ENCODE measurements at places on chromosomes 4 and X. TPM values are rescaled to one million over a fixed set of nuclear protein-coding genes. Genes with fewer than 3 reads are reported as not detected.

DNA sequence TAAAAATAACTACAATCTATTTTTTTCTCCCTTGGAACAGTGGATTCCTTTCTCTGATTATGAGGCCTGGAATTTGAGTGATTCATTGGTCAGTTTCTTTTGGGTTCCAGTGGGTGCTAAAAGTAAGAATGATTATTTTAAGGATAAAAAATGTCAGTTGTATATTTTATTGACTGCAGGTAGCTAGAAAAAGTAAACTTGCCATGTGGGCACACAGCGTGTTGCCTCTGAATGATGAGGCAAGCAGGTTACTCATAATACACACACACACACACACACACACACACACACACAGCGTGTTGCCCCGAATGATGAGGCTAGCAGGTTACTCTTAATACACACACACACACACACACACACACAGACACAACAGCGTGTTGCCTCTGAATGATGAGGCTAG lies 13.8 kb downstream of the GALNT7 start:
- DNase-seq, result no peak

DNA sequence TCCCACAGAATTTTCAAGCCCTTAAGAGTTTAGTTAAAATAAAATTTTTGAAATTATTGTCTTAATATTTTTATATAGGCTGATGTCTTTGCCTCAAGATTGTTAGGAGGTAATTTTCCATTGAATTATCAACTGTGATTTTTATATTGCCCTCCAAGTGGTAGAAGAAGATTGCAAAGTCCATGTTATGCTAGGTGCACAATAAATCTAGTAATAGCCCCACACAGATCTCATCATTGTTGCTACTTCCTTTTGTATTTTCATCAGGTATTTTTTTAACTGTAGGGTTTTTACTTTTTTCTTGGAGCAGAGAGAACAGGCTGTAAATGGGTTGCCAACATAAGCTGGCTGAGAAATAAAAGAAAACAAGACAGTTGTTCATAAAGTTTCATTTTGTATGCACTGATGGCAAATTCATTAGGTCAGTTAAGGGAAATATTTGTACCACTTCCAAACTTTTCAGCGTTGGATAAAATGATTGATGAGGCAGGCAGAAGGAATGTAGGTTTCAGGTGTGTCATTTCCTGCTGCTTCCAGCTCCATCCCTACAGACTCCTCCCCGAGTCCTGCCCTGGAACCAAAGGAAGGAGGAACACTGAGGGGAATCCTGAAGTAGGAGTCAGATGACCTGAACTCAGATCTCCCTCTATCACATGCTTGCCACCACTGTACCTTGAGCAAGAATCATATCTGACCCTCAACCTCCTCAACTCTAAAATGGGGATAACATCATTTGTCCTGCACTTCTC lies 105.5 kb downstream of the PRRG1 start:
- no peak for DNase-seq

GRCh38 chr4:145319751-145320150 lies 139.4 kb upstream of the OTUD4 start:
- DNase-seq, result no peak

DNA sequence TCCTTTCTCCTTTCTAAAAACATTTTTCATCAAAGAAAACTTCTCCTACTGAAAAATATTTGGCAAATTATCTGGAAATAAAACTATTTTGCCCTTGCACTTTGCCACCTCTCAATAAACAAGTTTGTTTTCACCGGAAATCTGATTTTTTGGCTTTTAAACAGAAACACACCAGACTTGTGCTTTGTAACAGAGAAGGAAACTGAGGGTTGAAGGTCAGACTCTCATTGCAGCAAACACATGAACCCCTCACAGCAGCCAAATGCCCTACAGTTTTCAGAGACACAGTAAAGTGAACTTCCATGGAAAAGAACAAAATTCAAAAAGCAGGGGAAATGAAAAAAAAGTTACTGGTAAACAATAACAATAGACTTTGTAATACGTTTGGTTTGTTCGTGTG lies 95.6 kb upstream of the WDR17 start:
- DNase-seq, result no peak

- no peak for DNase-seq
These were observed 34.1 kb downstream of the EXOC1 start for GRCh38 chr4:55887594-55887993.

DNA sequence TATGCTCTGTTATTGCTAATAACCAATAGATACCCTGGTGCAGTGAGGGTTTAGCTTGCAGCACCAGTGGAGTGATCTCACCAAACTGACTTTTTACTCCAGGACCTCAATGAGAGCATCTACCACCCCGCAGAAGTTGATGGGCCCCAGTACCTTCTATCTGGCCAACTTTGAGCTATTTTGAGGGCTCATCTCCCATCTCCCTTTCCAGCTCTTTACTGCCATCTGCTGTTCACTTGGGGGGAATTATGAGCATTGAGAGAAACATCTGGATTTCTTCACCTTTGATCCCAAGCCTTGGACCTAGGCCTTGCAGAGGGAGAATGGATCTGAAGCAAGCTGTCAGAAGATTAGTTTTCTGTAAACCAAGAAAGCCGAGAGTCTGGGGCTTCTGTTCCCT lies 143.6 kb downstream of the TMEM164 start:
- DNase-seq, result peak; percentile 74

- no peak for DNase-seq
These were observed 732.6 kb upstream of the LCORL start for GRCh38 chr4:18754180-18754579.

DNA sequence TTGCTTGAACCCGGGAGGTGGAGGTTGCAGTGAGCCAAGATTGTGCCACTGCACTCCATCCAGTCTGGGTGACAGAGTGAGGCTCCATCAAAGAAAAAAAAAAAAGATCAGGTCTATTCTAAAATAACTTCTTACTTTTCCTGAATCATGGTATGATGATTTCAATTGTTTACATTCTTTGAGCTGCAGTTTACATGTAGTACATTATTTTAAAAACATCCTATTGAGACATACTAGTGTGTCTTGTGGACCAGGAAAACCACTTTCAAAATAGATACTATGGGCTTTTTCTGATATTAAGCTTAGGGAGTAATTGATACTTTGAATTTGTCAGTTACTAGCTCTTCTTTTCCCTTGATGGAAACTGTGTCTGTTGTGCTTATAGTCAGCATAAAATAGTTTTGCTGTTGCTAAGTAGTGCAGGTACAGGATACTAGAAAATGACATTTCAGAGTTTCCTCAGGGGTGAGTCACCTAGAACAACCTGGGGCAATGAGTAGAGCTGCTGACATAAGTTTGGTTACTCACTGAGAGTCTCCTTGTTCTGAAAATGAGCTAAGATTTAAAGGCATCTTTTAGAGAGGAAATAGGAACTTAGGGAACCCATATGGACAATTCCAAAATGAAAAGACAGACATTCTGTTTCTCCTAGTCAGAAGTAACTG lies 53.2 kb upstream of the C4orf54 start:
- DNase-seq, result no peak

- no peak for DNase-seq
These were observed 24.3 kb downstream of the SERPINA7 start for GRCh38 chrX:106014119-106014775.

- DNase-seq, result no peak
These were observed 36.0 kb downstream of the IRF2 start for GRCh38 chr4:184438375-184438774.

DNA sequence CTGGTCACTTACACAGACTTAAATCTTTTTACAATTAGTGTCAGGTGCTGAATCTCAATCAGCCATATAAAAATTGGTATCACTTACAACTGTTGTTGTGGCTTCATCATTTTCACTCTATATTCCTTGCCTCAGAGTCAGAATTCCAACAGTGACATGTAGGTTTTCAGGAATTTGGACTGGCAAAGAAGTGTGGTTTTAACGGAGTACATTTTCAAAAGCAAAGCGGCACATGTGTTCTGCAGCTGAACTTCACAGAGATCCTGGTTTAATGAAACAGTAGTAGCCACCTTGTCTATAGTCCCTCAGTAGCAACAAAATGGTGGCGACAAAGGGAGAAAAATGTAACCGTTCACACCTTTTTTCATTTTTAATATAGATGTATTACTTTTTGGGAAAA lies 486.6 kb downstream of the FAT4 start:
- DNase-seq, result no peak

DNA sequence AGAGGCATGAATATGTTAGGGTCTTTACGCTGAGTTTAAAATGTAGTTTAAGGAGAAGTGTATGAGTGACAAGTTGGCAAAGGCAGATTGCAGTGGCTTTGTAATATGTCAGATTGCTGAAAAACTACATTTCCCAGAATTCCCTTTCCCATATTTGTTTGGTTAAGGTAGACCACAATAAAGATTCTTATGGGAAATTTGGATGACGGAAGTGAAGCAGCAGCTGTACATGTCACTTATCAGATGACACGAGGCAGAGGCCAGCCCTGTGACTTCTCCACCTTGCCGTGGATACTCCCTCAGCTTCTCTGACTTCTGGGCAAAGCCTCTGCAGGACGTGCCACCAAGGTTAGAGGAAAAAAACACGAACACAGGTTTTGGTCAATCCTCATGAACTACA lies 229.7 kb upstream of the DKK2 start:
- no peak for DNase-seq

DNA sequence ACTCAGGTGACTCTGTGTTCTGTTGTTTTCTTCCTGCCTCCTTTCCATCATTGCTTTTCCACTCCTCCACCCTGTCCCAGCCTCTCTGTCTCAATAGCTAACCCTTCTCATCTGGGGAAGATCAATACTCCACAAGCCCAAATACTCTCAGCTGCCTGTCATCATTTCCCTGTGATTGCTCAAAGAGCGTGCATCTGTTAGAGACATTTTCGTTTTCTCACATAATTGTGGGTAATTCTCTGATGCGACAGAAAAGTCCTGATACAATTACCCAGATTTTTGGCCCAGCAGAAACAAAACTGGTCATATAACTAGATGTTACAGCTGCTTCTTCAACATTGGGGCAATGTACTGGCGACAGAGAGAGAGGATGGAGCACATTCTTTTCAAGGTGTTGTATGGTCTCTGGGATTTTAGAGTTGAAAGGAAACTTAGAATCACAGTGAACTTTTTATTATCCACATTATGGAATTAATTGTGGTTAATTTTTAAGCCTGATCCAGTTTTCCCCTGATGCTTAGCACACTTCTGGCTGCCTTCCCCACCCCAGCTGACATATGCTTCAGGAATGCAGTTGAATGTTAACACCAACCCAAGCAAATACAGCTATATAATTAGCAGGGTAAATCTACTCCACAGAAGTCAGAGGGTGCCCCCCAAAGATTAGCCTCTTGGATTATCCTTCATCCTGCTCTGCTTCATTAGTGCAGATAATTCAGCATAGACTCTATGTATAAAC lies 171.4 kb upstream of the ANXA3 start:
- peak; percentile 9 for DNase-seq

GRCh38 chr4:152880263-152880662 lies 55.9 kb upstream of the FHDC1 start:
- no peak for DNase-seq

DNA sequence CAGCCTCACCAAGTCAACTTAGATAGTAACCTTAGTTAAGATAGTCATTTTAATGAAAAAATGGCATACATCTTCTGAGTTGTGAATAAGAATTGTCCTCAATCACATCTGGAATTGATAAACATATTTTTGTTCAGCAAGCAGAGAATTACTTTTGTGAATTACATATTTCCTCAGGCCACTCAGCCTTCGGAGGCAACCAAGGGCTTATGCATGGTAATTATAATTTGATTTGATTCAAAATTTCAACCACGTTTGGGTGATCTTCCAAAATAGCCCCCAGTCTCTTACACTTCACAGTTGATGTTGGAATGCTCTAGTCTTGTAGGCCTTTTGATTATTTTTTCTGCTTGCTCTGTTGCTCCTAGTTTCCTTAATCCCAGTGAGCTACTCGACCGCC lies 63.4 kb downstream of the GALNTL6 start:
- DNase-seq, result no peak

DNA sequence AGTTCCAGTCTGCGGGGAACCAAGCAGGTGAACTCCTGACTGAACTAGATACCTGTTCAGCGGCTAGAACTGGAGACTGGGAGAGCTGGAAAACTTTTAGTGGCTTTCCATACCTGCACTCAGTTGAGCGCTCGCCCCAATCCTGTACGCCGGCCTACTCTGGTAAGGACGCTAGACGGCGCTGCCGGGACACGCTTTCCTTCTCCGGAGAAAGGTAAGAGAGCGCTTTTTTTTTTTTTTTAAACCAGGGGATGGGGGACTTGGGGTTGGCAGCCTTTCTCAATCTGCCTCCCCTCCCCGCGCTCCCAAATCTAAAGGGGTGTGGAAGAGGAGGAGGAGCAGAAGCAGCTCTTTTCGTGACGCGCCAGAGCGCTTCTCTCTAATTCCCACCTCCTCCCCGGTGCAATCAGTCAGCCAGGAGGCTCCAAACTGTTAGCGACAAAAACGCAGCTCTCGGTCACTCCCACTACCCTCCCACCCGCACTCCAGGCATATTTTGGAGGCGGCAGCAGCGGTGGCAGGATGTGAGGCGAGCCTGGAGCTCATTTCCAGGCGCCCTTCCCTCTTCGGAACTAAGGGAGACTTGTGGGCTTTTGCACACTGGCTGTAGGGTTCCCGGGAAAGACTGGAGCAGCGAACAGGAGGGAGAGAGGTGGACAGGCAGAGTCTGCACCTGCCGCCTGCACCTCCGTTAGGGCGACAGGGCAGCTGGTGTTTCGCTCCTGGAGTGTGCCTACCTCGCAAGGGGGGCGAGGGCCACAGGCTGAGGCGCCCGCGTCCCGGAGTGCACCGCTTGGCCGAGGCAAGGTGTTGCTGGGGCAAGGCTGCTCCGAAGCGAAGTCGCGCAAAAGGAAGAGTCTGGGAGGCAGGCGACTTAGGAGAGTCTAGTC lies at the start of gene IL1RAPL2:
TSS of gene IL1RAPL2 (plus strand) at position 409 of the 890 bp plus-strand sequence.
- peak; percentile 78 for DNase-seq

DNA sequence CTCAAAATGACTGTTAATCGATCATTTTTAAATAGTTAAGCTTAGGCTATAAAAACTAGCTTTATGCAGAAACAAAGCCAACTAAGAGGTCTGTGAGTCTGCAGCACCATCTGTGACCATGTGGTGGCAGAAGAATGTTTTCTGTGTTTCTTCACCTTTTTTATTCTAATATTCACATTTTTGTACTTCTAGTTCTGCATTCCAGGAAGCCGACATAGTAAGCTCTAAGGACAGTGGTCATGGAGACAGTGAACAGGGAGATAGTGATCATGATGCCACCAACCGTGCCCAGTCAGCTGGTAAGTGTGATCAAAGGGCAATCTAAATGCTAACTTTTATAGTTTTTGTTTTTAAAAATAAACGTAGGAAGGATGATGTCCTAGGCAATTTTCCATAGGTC lies 5.6 kb downstream of the PCDH10 start:
- peak; percentile 64 for DNase-seq

GRCh38 chr4:107603430-107603829 lies 116.6 kb downstream of the PAPSS1 start:
- DNase-seq, result no peak

GRCh38 chrX:48919947-48920717 lies 1.3 kb upstream of the PIM2 start:
- DNase-seq, result no peak

The PAK3 gene
- total RNA-seq, result 5.5 TPM

The TSPAN6 gene
- total RNA-seq, result 28.4 TPM

The LANCL3 gene
- total RNA-seq, result 0.51 TPM

The PSAPL1 gene
- total RNA-seq, result 0.51 TPM

The GNRHR gene
- total RNA-seq, result not detected

The APBB2 gene
- total RNA-seq, result 80.0 TPM

The FREM3 gene
- not detected for total RNA-seq

The ADAMTS3 gene
- 2.8 TPM for total RNA-seq

The SOX3 gene
- not detected for total RNA-seq

The KCND1 gene
- 2.1 TPM for total RNA-seq

The SLC7A11 gene
- 0.62 TPM for total RNA-seq

The HSFX4 gene
- not detected for total RNA-seq

The PAGE1 gene
- not detected for total RNA-seq
